ENCODE measurements at places on chromosomes 4 and X. TPM values are rescaled to one million over a fixed set of nuclear protein-coding genes. Genes with fewer than 3 reads are reported as not detected.

Gene BST1
- 49.0 TPM for total RNA-seq

Gene DCAF8L2
- total RNA-seq = not detected

Gene PPEF2
- total RNA-seq = not detected

Gene BANK1
- total RNA-seq = 0.09 TPM

Gene HMX1
- not detected for total RNA-seq

Gene CXCL8
- 47.1 TPM for total RNA-seq

Gene ANXA10
- not detected for total RNA-seq

Gene FOXR2
- not detected for total RNA-seq

Gene PRKG2
- not detected for total RNA-seq

Gene DIPK2B
- 88.8 TPM for total RNA-seq

Gene GPM6B
- total RNA-seq = 0.17 TPM

Gene CPE
- total RNA-seq = 1.1 TPM

Gene CASP6
- total RNA-seq = 71.5 TPM

Gene PPBP
- total RNA-seq = not detected

Gene OPHN1
- 11.7 TPM for total RNA-seq

Gene SMIM31
- total RNA-seq = not detected

Gene TSPAN7
- total RNA-seq = 28.4 TPM

Gene CORIN
- total RNA-seq = 0.28 TPM

Gene IGFBP7
- 2,129 TPM for total RNA-seq

Gene NCBP2L
- not detected for total RNA-seq

Gene ADH6
- not detected for total RNA-seq

Gene PITX2
- not detected for total RNA-seq

Gene PCSK1N
- 0.42 TPM for total RNA-seq

Gene UGT8
- 0.05 TPM for total RNA-seq

Gene GPR34
- not detected for total RNA-seq

Gene MAGEA2
- total RNA-seq = not detected

Gene GRSF1
- 117 TPM for total RNA-seq

Gene ARHGAP36
- total RNA-seq = not detected

Gene FGA
- total RNA-seq = not detected

Gene GAGE1
- total RNA-seq = not detected

Gene TAF7L
- total RNA-seq = not detected

Gene ZNF711
- total RNA-seq = 6.2 TPM

Gene POU3F4
- not detected for total RNA-seq

Gene IDS
- total RNA-seq = 36.1 TPM

Gene PNMA3
- 0.09 TPM for total RNA-seq

Gene GAGE12E
- not detected for total RNA-seq

Gene CT45A2
- total RNA-seq = not detected

Gene TMEM35A
- total RNA-seq = 0.85 TPM

Gene ARMCX1
- total RNA-seq = 46.1 TPM

Gene CWH43
- not detected for total RNA-seq

Gene NSDHL
- 16.0 TPM for total RNA-seq

Gene KLHL13
- 10.4 TPM for total RNA-seq
